Activated CD8-positive, alpha-beta memory T cell treated with anti-CD3 and anti-CD28 coated beads, Interleukin-2, amount 10 ng/mL, durations not matched to agents 7 days and 5 days (primary cell): ENCODE measurements at places on chromosomes 2 and 18.

DNA sequence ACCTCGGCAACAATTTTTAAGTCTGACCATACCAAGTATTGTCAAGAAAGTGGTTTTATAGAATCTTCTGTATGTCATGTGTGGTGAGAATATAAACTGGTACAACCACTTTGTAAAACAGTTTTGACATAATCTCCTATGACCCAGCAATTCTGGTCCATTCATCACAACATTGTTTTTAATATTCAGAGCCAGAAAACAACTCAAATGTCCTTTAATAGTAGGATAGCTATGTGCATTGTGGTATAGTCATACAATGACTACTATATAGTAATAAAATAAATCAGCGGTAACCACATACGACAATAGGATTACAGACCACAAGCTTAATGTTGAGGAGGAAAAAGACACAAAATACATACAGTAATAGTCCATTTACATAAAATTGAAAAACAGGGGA lies 175.2 kb upstream of the SPATS2L start:
- DNase-seq = no peak

DNA sequence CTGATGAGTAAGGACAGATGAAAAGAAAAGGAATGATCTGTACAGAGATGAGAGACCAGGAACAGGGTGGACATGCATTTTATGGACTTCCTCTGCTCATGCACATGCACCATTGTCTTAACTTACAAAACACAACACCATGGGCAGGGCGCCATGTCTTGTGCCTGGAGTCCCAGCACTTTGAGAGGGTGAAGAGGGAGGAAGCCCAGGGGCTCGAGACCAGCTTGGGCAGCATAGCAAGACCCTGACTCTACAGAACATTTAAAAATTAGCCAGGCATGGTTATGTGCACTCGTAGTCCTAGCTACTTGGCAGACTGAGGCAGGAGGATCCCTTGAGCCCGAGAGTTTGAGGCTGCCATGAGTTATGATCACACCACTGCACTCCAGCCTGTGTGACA lies 86.9 kb downstream of the ZFP36L2 start:
- no peak for DNase-seq

DNA sequence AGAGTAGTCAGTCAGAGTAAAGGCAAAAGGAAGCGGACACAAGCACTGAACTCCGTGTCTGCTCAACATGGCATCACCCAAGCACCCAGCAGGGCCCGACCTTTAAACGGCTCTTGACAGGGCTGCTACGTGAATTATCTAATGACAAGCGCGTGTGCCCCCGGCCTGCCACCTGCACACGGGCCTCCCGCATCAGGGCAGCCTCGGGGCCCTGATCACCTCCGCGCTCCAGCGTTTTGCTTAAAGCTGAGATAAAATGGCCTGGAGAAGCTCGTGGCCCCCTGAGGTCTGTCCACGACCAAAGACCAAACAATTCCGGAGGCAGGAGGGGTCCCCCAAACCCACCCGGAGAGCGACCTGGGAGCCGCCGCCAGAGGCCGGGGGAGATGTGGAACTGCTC lies 376 bp downstream of the NDUFA10 start:
- peak; percentile 49 for DNase-seq

DNA sequence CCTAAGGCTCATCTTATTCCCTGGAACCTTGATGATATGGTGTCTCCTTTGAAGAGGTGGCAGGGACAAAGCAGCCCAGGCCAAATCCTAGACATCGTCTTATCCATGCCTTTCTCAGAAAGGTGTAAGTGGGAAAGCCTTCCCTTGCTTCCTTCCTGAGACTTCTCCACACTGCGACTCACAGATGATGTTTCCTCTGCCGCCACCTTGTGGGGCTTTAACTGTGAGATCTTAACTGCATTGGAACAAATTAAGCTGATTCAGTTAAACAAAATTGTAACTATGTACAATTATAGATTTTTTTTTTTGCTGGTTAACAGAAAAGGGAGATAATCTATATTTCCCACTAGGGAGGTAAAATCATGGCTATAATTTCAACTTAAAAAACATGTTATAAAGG lies 10.0 kb upstream of the GCA start:
- DNase-seq = no peak

DNA sequence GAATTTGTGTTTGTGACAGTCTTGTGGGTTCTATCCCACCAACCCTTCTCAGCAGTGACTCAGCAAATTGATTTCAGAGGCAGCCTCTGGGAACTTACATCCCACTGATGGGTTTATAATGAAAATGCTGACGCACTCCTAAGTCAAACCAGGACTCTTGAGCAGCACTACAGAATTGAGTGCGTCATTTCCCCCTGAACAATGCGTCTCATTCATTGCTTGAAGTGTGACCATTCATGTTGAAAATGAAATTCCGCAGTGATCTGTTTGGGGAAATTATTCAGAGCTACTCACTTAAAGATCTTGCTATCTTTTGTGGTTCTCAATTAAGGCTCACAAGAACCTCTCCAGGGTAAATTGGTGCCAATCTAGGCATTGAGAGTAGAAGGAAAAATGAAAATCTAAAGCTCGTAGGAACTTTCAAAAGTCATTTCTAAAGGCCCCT lies 417.7 kb upstream of the SLC14A2 start:
- peak; percentile 74 for DNase-seq

- no peak for DNase-seq
Observed at GRCh38 chr18:36360256-36360909, 62.9 kb downstream of the FHOD3 start.

- DNase-seq = peak; percentile 74
Observed at GRCh38 chr2:108594982-108595464, 60.8 kb downstream of the LIMS1 start.

DNA sequence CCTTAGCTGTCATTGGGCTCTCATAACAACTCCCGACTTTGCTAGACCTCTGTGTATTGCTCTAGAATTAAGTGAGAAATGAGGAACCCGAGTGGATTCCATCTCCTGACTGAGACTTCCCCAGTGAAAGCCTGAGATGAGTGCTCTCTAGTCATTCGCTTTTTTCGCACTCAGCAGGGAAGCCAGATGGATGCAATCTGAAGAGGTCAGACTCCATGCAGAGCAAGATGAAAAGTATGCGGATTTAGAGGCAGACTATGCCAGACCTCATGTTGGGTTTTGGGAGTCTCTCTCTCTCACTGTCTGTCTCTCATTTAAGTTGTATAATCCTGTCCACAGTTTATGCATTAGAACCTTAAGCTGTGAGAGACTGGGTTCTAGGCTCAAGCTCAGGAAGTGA lies 88.6 kb downstream of the SLC5A7 start:
- no peak for DNase-seq

GRCh38 chr2:57622009-57622408 lies 424.6 kb upstream of the VRK2 start:
- no peak for DNase-seq

DNA sequence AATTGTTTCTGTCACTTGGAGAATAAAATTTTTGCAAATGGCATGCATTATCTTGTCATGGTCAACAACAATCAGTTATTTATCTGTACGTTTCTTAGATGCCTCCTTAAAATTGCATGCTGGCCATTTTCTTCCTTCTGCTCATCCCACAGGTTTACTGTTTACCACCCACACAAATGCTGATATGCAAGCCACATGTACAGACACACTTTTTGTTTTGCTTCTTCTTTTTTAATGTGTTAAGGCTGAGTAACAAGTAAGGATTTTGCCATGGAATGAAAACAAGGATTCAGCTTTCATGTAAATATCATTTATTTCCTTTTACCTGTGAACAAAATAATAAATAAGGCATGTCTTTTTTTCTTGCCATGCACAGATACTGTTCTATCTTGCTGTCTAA lies 1077.1 kb upstream of the ZEB2 start:
- DNase-seq = no peak

- no peak for DNase-seq
Observed at GRCh38 chr2:235105821-235106359, 154.1 kb downstream of the SH3BP4 start.

DNA sequence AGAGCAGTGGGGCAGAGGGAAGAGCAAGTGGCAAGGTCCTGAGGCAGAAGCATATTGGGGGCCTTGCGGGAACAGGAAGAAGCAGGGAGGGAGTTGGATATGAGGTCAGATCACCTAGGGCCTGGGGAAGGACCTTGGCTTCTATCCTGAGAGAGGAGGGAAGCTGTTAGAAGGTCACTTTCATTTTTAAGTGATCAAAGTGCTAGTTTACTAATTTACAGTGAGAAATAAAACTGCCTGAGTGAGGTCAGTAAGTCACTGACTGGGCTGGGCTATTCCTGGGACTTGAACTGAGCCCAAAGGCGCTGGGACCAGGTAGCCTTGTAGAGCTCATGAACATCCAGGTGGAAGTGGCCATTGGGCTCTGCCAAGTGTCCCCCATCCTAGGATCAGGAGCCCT lies 76.6 kb upstream of the B3GNT7 start:
- DNase-seq = no peak

- no peak for DNase-seq
Observed at GRCh38 chr18:48640566-48641270, 101.9 kb downstream of the CTIF start.

- DNase-seq = no peak
Observed at GRCh38 chr2:65813631-65814173, 381.3 kb upstream of the SPRED2 start.

GRCh38 chr18:47247036-47247415 lies 4.4 kb downstream of the SKOR2 start:
- no peak for DNase-seq

- DNase-seq = no peak
Observed at GRCh38 chr2:156352911-156353310, 20.4 kb upstream of the NR4A2 start.

DNA sequence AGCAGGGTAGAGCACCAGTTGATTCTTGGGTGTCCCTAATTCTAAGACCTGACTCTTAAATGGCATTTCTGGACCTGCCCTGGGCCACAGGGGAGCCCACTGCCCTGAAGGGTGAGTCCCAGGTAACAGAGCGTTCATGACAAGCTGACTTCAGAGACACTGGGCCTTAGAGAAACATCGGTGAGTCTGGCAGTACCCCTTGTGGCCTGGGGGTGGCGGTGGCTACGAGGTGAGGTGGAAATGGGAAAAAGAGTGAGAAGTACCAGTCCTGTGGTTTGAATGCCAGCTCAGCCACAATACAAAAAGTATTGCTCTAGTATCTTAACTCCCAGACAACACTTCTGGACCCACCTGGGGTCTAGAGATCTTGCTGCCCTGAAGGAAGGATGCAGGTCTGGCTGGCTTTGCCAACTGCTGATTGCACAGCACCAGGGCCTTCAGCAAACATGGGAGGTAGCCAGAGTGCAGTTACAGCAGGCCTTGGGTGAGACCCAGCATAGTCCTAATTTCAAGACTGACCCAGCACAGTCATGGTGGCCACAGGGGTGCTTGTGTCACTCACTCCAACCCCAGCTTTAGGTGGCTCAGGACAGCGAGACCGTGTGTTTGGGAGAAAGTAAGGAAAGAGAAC lies 44.5 kb downstream of the USP34 start:
- DNase-seq = peak; percentile 77
